ENCODE measurements at places on chromosomes 3 and 15.

DNA sequence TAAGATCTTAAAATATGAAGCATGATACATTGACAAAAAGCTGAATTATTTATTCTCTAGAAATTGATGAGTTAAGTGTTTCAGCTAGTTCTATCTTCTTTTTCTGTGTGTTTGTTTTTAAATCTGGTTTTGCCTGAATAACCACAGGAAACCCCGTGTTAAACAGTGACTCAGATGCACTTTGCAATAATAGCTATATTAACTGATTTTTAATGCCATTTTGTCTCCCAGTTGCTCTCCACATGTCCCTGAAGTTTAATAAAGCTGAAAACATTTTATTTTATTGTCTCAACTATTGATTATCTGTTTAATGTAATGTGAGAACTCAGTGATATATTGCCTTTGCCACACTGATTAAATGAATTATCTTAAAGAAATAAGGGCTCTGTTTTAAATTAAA is 42.8 kb upstream of the ROBO1 start:
- DNase-seq = no peak

DNA sequence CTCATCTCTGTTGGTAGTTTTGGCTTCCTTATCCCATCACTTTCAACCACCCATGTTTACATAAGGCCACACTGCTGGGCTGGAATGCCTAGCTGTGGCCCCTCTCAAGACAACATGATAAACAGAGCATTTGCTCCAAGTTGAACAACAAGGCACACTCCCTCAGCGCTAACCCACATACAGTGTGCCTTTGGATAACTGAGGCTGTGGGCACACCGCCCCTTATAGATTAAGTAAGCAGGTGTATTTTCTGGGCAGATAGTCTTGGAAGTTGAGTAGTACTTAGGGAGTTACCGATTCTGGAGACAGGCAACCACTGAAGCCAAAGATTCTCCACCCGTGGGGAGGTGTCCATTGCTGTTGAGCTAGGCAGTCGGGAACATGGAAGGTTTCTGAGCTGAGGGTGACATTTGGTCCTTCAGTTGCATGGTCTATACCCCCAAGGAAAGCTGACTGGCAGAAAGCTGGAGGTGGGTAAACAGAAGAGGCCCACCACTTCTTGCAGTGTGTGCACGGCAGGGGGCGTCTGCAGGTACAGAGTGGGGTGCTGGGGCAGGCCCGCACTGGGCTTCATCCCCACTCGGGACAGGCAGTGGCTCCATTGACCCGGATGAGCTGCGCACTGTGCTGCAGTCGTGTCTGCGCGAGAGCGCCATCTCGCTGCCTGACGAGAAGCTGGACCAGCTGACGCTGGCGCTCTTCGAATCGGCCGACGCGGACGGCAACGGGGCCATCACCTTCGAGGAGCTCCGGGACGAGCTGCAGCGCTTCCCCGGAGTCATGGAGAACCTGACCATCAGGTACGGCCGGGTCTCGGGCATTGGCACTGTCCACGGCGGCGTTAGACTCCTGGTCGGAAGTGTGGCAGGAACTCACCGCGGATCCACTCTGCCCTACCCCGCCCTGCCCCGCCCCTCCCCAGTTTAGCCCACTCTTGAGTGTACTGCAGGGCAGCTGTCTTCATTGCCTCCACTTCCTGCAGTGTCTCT is 16.8 kb downstream of the NOX5 start:
- peak; percentile 76 for DNase-seq

DNA sequence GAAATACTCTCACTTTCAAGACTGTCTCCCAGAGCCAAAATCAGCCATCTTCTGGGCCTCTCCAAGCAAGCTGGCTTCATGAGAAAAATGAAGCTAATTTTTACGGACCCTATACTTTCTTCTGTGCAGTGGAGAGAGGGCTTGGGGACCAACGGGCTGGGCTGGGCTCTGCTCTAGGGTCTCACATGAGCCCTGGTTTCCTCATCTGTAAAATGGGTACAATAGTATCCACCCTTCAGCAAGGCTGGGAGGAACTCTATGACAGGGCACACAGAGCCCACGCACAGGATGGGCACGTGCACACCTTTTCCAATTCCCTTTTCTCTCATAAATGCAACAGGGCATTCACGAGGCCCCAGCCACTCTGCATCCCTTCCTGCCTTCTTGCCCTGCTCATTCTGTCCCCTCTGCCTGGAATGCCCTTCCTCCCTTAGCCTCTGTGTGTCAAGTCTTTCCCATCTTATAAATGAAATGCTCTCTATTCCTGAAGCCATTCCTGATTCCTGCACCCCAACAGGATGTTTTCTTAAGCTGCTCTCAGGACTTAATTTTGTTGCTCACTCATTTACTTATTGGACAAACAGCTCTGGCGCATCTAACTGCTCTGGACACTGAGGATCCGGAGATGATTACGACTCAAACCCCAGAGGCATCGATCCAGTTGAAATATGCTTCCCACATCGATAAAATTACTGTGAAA is 32.9 kb upstream of the SEC13 start:
- no peak for DNase-seq

DNA sequence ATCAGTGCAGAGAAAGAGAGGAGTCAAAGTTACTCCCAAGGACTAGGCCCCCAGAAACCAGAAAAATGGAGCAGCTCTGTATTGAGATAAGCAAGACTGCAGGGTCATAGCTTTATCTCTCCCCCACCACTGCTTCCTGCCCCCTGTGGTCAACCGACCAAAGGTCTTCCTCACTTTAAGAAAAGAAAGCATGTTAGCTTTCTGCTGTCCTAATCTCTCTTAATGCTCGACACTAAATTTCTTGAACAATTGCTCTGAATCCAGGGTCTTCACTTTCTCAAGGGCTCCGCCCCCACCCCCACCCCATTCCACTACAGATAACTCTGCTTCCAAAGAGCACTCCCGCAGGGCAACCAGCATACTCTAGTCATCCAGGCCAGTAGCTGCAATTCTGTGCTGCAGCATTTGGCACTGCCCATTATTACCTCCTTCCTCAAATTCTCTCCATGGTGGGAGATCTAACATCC is 31.9 kb downstream of the TNIK start:
- peak; percentile 40 for DNase-seq

GRCh38 chr3:115062009-115062408 is 85.1 kb downstream of the ZBTB20 start:
- no peak for DNase-seq

GRCh38 chr3:98592345-98592935 is 971 bp downstream of the CPOX start:
- DNase-seq = peak; percentile 40

DNA sequence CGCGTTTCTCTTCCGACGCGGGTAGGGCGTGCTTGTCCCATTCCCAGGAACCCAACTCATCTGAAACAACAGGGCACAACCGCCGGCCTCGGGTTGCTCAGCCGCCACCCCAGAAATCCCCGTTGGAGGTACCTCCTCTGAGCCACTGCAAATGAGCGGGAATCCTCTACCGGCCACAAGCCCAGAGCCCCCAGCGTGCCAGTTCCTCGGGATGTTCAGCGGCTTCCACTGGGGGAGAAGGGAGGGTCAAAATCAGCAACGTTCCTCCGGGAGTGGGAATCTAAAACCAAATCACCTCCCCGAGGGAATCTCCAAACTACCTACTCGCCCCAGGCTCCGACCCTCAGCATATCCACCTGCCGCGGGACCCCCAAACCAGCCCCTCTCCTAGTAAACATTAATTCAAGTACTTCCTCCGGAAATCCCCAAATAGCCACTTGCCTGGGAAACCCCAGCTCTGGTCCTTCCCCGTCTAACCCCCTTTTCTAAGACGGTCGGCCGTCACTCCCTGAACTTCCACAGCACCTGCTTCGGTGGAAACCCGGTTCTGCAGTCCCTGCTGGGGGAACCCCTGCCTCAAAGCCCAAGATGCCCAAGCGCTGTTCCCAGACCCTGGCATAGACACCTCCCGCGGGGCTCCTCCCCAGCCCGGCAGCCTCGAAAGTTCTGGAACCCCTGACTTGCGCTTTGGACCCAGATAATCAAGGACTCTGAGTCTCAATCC is 887 bp downstream of the OXTR start:
- no peak for DNase-seq

- no peak for DNase-seq
These were observed 890.6 kb upstream of the NR2F2 start for GRCh38 chr15:95439922-95440376.

GRCh38 chr3:48084929-48085328 is 68.7 kb upstream of the MAP4 start:
- DNase-seq = no peak

DNA sequence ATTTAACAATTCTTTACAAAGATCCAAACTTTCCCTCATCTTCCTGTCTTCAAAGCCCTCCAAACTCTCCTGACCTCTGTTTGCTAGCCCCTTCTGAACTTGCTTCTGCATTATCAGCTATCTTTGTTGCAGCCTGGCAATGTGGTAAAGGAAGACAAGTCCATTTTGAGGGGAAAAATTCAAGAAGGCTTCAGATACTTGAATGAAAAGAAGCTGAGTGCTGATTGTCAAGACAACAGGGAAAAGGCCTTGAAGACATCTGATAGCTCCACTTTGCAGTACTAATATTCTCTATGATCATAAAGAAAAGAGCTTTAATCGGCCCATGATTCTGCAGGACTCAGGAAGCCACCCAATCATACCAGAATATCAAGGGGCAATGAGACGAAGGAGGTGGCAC is 91.8 kb downstream of the LMLN start:
- no peak for DNase-seq

GRCh38 chr3:173467501-173467900 is 70.0 kb downstream of the NLGN1 start:
- no peak for DNase-seq

- no peak for DNase-seq
These were observed 184.0 kb upstream of the BCL6 start for GRCh38 chr3:187929112-187929816.

DNA sequence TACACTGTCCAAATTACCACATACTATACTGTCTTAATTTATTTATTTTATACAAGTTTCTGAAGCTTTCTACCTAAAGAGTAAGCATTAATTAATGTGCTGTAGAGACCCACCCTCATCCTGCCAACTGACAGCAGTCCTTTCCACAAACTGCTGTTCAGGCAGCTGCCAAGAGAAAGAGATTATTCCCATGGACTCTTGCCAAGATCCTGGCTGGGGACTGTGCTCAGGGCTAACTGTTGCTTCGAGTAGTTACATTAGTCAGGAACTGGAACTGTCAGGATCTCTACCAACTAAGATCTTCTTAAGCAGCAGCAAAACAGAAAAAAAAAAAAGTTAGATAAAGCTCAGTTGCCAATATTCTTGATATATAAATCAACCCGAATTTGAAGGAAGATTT is 398.8 kb downstream of the MECOM start:
- DNase-seq = no peak

- no peak for DNase-seq
These were observed 238.7 kb upstream of the RORA start for GRCh38 chr15:61467823-61468222.

DNA sequence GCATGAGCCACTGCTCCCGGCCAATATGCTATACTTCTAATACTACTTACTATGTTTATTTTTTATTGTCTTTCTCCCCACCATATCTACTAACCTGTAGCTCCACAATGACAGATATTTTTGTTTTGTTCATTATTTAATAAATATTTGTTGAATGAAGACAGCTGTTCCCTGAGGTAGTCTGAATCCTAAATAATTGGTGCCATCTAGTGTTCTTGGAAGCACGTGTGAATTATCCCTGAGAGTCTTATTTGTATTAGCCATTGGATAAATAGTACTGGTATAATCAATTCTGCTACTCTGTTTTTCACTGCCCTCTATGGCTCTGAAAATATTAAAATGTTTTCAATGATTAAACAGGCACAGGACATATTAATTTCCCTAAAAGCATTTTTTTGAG is 5.6 kb upstream of the APPL1 start:
- DNase-seq = no peak

- DNase-seq = no peak
These were observed 16.0 kb downstream of the HACD2 start for GRCh38 chr3:123568875-123569274.

- no peak for DNase-seq
These were observed 4.7 kb downstream of the DTWD1 start for GRCh38 chr15:49625460-49626036.

DNA sequence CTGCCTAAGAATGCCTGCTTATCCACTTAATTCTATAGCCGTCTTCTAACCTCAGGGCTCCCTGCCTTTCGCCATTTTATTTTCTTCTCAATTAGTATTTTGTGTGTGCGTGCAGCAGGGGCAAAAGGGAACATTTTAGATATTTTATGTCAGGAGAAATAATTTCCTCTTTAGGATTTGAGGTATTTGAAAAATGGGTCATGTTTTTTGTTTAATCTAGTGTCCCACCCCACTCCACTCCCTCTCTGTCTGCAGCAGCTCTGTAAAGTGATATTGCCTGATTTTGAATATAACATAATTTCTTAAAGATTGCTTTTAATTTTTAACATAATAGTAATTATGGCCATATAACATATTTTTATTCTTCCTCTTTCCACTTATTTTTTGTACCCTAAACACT is 593.2 kb upstream of the DPPA4 start:
- no peak for DNase-seq

- no peak for DNase-seq
These were observed 393.2 kb downstream of the ERC2 start for GRCh38 chr3:56075089-56075488.

DNA sequence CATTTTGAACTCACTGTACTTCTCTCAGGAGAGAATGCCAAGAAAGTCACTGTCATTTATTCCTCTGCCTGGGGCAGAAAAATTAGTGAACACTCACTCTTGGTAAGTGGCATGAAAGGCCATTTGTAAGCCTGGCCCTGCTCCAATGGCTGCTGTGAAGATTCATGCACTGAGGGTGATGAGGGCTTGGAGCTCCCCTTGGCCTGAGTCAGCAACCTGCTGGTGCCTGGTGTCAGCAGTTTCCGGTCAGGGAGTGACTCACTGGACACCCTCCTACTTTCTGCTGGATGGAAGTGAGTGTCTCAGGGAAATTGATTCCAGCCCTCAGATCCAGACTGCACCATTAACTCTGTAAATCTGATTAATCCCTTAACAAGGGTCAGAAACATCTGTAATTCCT is 37.6 kb downstream of the TRA2B start:
- peak; percentile 82 for DNase-seq

- DNase-seq = no peak
These were observed 11.2 kb downstream of the EXD1 start for GRCh38 chr15:41219381-41219780.

DNA sequence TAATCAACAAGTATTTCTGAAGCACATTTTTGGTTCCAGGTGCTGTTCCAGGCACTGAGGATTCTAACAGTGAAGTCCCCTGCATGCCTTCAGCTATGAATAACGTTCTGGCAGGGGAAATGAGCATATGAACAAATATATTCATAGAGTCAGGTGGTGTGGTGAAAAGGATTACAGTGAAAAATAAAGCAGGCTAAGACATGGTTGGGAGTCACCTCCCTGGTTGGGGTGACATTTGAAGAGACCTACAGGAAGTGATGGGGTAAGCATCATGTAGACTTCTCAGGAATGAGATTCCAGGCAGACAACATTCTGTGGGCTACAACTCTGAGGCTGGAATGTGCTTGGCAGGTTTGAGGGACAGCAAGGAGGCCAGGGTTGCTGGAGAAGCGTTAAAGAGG is 15.0 kb downstream of the FRMD4B start:
- DNase-seq = peak; percentile 22

DNA sequence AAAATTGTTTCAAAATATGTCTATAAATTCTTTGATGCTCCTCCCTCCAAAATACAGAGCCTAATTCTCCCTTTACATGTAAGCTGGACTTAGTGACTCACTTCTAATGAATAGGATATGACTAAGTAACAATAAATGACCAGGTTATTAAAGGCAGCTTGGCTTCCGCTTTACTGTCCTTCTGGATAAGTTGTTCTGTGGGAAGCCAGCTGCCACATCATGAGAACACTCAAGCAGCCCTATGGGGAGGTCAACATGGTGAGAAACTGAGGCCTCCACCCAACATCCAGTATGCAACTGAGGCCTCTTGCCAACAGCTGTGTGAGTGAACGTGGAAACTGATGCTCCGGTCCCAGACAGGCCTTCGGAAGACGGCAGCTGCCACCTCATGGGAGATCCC is 247.3 kb upstream of the CHRM5 start:
- DNase-seq = peak; percentile 36

All from suppressor macrophage (primary cell).